ENCODE measurements at places on chromosomes 5 and 9.

- no peak for DNase-seq
Observed at GRCh38 chr9:129934780-129935179, 99.5 kb downstream of the USP20 start.

GRCh38 chr5:39650008-39650762 lies 225.4 kb upstream of the DAB2 start:
- no peak for DNase-seq

DNA sequence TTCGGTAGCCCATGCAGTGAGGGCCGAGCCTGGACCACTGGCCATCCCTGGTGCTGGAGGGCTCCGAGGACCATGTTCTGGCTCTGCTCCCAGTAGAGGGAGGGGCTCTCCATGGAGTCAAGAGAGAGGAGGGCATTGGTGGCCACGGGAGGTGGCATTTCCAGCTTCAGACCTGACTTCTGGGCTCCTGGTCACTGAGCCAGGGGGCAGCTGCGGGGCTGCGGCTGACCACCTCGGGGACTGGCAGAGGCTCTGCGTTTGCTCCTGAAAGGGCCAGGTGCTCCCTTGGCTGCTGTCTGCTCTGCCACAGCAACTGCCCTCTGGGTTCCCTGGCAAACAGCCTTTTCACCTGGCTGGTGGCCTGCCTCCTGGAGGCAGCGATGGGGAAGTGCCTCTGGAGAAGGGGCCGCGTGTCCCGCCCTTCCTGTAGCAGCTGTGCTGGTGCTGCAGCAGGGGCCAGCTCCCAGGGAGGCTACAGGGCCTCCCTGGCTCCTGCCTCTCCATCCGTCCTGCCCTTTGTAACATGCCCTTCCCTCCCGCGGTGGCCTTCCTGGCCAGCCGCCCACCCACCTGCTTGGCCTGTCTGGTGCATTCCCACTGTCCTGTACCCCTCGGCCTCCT lies 144.6 kb downstream of the CACNA1B start:
- no peak for DNase-seq

GRCh38 chr5:54180630-54181031 lies 129.7 kb downstream of the ARL15 start:
- no peak for DNase-seq

GRCh38 chr9:115018547-115019435 lies 88.4 kb upstream of the TNFSF8 start:
- DNase-seq, result no peak

GRCh38 chr5:14245132-14245925 lies 102.2 kb downstream of the TRIO start:
- DNase-seq, result no peak

GRCh38 chr5:81219389-81219788 lies 13.7 kb upstream of the CKMT2 start:
- no peak for DNase-seq

DNA sequence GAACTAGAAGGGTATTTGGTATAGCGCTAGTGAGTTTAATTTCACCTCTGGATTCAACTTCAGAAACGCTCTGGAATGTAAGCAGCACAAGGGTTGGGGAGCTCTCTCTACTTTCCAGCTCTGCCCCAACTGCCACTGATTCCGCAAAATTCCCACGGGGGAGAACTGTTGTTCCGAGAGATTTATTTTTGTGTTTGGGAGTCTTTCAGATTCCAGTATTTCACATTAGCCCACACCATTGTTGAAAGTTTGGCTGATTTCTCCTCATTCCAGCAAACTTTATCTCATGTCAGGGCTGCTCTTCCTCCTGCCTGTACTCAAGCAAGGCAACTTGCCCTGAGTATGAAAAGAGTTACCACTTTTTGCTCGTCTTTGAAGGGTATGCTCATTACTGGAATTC lies 198.5 kb upstream of the EGFLAM start:
- DNase-seq, result no peak

DNA sequence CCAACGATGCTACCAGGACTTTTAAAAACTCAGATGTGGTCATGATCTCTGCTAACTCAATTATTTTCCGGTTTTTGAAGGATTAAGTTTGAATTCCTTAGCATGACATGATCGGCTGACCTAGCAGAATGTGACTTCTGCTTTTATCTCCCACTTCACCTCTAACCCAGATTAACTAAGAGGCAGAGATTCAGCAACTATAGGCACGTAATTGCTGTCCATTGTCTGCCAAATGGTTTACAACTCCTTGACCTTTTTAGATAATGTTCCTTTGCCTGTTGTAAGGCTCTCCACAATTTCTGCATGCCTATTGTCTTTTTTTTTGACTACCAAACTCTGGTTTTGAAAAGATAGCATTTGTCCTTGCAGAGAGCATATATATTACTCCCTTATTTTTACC lies 268.2 kb downstream of the BRINP1 start:
- DNase-seq, result no peak

GRCh38 chr5:133075572-133076536 lies 24.0 kb downstream of the HSPA4 start:
- DNase-seq, result no peak

GRCh38 chr5:157766902-157767301 lies 23.4 kb downstream of the LSM11 start:
- DNase-seq, result no peak

- no peak for DNase-seq
Observed at GRCh38 chr5:95375591-95375990, 15.6 kb upstream of the FAM81B start.

- no peak for DNase-seq
Observed at GRCh38 chr9:103281126-103281525, 286.0 kb downstream of the CYLC2 start.

GRCh38 chr5:4879693-4880303 lies 260.3 kb upstream of the ADAMTS16 start:
- DNase-seq, result peak; percentile 33

GRCh38 chr5:152560512-152561137 lies 155.5 kb upstream of the NMUR2 start:
- no peak for DNase-seq

GRCh38 chr9:118059484-118060278 lies 355.5 kb downstream of the TLR4 start:
- no peak for DNase-seq

DNA sequence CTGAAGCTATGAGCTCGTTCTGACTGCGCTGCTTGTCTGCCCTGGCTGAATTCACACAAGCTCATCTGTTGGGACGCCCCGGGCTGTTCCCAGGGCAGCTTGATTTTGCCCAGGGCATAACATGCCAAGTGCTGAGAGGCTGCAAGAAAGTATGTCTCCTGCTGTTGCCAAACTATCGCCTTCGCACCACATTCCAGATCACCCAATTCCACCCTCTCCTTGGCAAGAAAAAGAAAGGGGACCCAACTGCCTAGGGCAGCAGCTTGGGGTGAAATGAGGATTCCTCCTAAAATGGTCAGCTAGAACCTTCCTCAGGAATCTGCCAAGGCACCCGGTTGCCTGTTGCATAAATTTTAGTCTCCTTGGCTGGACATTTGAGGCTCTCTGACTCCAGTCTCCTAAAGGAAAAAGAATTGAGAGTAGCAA lies 21.2 kb downstream of the COL15A1 start:
- DNase-seq, result no peak

DNA sequence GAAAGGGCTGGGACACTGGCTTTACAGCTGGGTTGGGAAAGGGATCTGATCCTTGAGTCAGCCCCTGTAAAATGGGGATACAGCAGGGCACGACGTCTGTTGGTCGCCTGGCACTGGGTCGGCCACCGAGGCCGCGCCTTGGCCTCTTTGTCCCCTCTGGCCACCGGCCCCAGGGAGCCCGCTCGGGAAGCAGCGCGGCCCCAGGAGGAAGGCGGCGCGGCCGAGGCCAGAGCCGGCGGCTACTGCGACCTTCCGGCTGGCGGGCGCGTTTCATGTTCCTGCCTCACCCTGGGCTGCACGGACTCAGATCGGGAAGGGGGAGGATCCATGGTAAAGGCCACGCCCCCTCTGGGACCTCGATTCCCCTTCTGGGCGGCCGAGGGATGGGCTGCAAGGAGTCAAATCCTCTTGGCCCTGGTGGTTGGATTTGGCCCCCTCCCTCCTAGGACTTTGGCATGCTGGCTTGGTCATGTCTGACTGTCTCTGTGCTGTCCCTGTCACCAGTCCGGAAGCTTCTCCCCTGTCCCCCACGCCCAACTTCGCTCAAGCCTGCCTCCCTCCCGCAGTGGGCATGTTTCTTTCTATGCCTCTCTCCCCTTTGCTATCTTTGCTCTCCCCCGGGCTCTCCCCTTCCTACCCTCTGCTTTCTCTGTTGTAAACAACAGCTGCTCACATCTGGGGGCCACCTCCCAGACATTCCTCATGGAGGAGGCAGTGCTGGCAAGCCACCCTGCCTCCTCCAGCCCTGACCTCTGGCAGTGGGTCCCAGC lies 25.8 kb downstream of the FPGS start:
- no peak for DNase-seq

GRCh38 chr5:149935431-149935901 lies 9.1 kb downstream of the PDE6A start:
- no peak for DNase-seq

DNA sequence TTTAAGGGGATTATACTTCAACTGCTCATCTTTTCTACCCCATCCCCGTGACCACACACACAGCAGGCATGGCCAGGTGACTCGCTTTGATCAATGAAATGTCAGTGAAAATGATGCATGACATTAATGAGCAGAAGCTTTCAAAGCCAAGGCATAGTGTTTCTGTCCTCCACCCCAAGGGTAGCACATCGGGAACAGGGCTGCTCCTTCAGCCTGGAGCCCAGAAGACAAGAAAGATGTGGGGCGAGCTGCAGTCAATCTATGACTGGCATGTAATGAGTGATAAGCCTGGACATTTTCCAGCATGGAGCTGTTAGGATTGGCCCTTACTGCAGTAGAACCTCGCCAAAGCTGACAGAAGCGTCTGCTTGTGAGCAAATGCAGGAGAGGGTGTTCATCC lies 122.6 kb upstream of the IRX2 start:
- DNase-seq, result no peak

GRCh38 chr5:154627698-154628678 lies 127.2 kb upstream of the LARP1 start:
- no peak for DNase-seq

DNA sequence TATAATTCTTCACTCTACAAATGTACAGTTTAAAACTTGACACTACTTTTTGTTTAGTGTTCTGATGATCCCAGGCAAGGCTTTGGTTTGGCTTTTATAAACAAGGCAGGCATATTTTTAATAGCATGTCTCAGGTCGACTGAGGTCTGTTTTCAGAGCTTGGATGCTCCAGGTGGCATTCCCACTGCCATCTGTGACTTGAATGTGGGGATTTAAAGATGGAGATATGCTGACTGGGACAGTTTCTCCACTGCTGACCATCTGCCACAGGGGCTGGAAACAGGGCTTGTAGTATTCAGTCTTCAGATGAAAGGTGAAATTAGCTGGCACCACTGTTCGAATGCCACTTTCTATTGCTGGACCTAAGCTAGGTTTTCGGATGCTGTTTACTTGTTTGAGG lies 1266.2 kb upstream of the CDH18 start:
- no peak for DNase-seq

- DNase-seq, result no peak
Observed at GRCh38 chr5:41707853-41708603, 162.2 kb downstream of the OXCT1 start.

DNA sequence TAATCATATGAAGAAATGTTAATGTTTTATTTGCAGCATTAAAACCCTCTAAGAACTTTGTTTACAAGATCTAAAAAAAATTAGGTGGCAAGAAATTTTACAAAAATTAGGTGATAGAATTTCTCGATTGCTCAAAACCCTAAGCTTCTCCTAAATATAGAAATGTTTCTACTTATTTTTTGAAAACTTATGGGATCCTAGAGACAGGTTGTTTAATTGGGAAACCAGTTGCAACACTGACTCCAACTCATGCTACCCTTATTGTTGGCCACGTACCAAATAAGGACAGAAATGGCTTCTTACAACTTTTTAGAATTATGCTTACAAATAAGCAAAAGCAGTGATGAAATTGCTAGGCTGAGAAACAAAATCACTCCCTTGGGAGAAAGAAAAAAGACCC lies 531.1 kb downstream of the PDE4D start:
- DNase-seq, result no peak

GRCh38 chr5:6518298-6519057 lies 69.8 kb downstream of the UBE2QL1 start:
- DNase-seq, result no peak

GRCh38 chr5:104793031-104793754 lies 1230.6 kb upstream of the NUDT12 start:
- no peak for DNase-seq

GRCh38 chr9:87531370-87532295 lies 34.0 kb downstream of the DAPK1 start:
- DNase-seq, result no peak

GRCh38 chr5:141534492-141535213 lies 45.8 kb downstream of the PCDHGC5 start:
- DNase-seq, result no peak

DNA sequence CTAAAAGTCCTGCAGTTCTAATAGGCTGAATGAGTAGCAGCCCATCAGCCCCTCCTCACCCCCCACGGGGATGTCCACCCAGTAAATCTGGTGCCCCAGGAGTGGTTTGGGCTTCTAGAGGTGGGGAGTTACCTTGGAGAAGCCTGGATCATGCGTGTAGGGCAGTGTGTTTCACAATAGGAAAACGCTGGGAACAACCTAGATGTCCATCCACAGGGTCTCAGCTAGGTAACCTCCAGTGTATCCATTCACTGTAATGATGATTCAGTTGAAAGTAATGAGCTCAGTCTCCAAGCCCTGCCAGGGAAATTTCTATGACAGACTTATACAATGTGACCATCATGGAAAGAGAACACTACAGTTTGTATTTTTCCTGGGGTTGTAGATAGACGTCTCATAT lies 51.8 kb downstream of the NDST1 start:
- DNase-seq, result no peak

GRCh38 chr5:173866243-173866857 lies 21.8 kb upstream of the CPEB4 start:
- DNase-seq, result no peak

GRCh38 chr5:169416583-169417196 lies 115.8 kb upstream of the SLIT3 start:
- no peak for DNase-seq

- DNase-seq, result no peak
Observed at GRCh38 chr9:110048976-110049698, 158.8 kb downstream of the C9orf152 start.

DNA sequence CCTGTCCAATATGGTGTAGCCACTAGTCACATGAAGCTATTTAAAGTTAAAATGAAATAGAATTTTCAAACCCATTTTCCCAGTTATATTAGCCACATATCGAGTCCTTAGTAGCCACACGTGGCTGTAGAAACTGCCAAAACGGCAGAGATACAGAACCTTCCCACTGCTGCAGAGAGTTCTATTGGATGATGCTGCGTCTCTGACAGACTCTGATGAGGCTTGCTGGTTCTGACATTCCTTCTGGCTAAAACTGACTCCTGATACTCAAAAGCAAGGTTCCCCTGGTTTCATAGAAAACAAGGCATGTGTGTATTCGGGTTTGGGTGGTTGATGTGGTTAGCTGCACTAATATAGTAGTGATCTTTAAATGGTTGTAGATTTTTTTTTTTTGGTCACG lies 91.5 kb downstream of the TLE4 start:
- DNase-seq, result no peak

DNA sequence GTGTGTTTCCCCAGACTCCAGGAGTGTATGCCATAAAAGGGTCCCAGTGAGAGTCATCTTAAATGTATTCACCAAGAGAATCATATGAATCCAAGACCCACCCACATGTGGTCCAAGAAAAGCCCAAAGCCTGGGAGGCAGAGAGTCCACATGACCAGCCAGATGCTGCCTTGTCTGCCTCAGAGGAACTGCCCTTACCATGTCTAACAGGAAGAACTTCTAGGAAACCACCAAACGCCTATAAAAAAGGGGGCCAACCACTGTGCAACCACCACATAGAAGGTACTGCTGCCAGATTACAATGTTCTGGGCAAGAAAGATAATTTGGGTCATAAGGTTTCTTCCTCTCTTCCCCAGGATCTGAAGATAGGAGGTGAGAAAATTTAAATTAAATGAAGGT lies 129.8 kb upstream of the SLC24A2 start:
- DNase-seq, result no peak
